ENCODE measurements at places on chromosomes 12 and 14. TPM values are rescaled to one million over a fixed set of nuclear protein-coding genes. Genes with fewer than 3 reads are reported as not detected.

The OR4E2 gene
- not detected for total RNA-seq

The IGFBP6 gene
- 1.6 TPM for total RNA-seq

- no peak overlapping the region for H3K4me3 ChIP-seq
- H3K4me1 ChIP-seq, result peaks cover 57% of the 10 kb centered on the region
- no peak overlapping the region for H3K27ac ChIP-seq
- H3K36me3 ChIP-seq, result peaks cover 15% of the 10 kb centered on the region
These were observed 7.2 kb downstream of the TPCN1 start for GRCh38 chr12:113228394-113229028.

DNA sequence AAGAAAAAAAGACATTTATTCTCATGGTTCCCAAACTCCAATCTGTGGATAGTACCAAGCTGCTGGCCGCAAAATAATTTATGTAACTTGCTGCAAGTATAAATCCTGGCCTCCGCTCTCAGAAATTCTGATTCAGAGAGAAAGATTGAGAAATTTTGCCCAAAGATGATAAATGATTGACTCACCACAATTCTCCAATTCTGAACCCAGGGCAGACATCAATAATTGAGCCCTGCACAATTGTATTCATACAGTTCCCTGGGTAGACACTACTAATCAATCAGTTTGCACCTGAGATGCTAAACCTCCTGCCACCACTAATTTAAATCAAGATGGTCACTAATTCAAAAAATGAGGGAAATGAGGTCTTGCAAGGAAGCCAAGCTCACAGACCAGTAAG lies 38.2 kb downstream of the TRPV4 start:
- H3K27me3 ChIP-seq, result no peaks in the 10 kb centered on the region
- no peak overlapping the region for H3K27ac ChIP-seq
- DNase-seq, result no peak
- no peak overlapping the region for H3K4me3 ChIP-seq
- H3K36me3 ChIP-seq, result no peaks in the 10 kb centered on the region

DNA sequence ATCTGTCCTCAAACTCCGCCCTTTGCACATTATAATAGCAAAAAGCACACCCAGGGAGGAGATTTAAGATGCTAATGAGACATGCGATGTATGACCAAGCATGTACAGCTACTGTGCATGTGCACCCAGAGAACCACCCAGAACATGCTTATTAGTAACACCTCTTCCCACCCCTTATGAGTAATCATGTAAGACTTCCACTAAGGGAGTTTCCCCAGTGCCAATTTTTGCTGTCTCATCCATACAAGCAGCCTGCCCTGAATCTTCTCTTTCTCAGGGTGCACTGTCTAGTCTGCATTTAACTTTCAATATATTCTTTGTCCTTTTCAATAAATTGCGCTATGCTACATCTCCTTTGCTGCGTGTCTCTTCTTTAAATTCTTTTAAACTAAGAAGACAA lies 830.0 kb upstream of the NOVA1 start:
- no peaks in the 10 kb centered on the region for H3K27me3 ChIP-seq
- H3K4me1 ChIP-seq, result no peaks in the 10 kb centered on the region
- H3K36me3 ChIP-seq, result no peaks in the 10 kb centered on the region
- no peak overlapping the region for H3K4me3 ChIP-seq

DNA sequence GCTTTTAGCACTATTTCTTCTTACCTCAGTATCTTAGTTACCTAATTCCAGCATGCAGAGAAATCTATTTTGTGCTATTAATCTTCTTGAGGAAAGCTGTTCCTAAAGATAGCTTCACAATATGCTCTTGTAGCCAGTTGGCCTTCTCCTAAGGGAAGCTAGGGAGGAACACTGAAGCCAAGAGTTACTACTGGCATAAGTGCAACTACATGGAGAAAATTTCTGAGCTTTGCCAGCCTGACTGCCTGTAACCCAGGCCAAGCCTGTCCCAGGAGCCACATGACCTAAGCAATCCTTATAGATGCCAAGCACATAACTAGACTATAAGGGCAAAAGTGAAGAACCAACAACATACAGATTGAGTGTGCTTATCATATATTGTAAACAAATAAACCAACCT lies 890.2 kb downstream of the FLRT2 start:
- H3K27ac ChIP-seq, result no peak overlapping the region
- no peaks in the 10 kb centered on the region for H3K36me3 ChIP-seq
- H3K27me3 ChIP-seq, result no peaks in the 10 kb centered on the region
- DNase-seq, result no peak
- no peaks in the 10 kb centered on the region for H3K4me1 ChIP-seq

DNA sequence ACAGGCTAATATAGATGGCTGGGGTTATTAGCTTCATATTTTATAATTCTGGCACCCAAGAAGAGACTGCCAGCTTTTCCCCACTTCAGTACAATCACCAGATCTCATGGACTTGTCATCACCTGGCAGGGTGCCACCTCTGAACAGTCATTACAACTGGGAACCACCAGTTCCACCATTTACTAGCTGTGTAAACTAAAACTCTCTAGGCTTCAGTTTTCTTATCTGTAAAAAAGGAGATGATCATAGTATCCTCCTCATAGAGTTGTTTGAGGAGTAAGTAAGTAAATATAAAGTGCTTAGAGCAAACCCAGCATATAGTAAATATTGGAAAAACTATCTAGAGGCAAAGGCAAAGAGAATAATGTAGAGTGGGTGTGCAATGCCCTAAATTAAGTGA lies 19.3 kb downstream of the CPNE8 start:
- no peaks in the 10 kb centered on the region for H3K4me1 ChIP-seq
- no peak overlapping the region for H3K4me3 ChIP-seq
- no peak for DNase-seq
- no peaks in the 10 kb centered on the region for H3K27me3 ChIP-seq

DNA sequence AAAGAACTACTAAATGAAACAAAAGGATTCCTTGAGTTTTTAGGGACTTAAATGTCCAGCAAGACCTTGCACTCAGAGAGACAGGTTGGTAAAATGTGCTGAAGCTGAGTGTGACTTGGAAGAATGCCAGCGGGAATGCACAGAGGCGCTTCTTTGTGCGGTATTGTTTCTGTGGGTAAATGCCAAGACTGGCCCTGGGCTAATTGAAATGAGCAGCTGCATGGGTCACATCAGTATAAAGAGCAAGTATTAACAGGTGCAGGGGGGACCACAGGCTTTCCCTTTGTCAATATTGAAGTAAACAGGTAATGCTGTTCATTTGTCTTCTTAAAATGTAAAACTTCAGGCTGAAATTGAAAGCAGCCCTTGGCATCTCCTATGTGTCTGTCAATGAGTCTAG lies 74.3 kb downstream of the LMO3 start:
- H3K4me3 ChIP-seq, result no peak overlapping the region
- no peak for DNase-seq
- no peaks in the 10 kb centered on the region for H3K36me3 ChIP-seq
- H3K27ac ChIP-seq, result no peak overlapping the region

The DTX1 gene
- total RNA-seq, result 2.0 TPM

The SDR9C7 gene
- total RNA-seq, result not detected

DNA sequence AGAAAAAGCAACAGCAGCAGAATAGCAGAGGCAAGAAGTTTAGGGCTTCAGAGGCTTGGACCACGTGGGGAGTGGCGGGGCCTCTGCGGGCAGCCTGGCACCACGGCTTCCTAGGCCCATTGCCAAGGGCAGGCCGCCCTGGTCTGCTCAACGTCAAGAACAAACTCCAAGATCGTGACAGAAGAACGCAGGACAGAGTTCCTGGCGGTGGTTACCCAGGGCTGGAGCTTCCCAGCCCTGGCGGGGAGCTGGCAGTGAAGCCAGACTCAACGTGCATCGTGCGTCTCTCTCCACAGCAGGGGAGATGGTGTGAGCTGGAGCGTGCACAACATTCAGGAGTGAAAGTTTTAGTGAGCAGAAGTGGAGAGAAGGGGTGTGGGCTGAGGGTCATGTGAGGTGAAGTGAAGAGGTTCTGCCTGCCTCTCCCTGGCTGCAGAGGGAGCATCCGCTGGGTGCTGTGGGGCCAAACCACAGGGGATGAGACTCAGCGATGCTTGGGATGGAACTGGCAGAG lies 13.9 kb upstream of the CACNA2D4 start:
- H3K27ac ChIP-seq, result no peak overlapping the region
- no peak overlapping the region for H3K4me3 ChIP-seq
- no peaks in the 10 kb centered on the region for H3K27me3 ChIP-seq
- H3K4me1 ChIP-seq, result no peaks in the 10 kb centered on the region

- no peaks in the 10 kb centered on the region for H3K27me3 ChIP-seq
- H3K4me1 ChIP-seq, result no peaks in the 10 kb centered on the region
- DNase-seq, result no peak
- no peaks in the 10 kb centered on the region for H3K36me3 ChIP-seq
- no peak overlapping the region for H3K27ac ChIP-seq
- no peak overlapping the region for H3K4me3 ChIP-seq
These were observed 111.2 kb downstream of the LRIG3 start for GRCh38 chr12:58809064-58809607.

- H3K27me3 ChIP-seq, result no peaks in the 10 kb centered on the region
- no peak overlapping the region for H3K27ac ChIP-seq
- no peak overlapping the region for H3K4me3 ChIP-seq
These were observed 1399.1 kb downstream of the LRFN5 start for GRCh38 chr14:43005807-43006206.

The SLC7A8 gene
- total RNA-seq, result 2.5 TPM

The KCNC2 gene
- not detected for total RNA-seq

The FLVCR2 gene
- total RNA-seq, result 2.6 TPM

GRCh38 chr12:32997471-32997870 lies 100.9 kb upstream of the PKP2 start:
- H3K27ac ChIP-seq, result no peak overlapping the region
- no peaks in the 10 kb centered on the region for H3K4me1 ChIP-seq
- no peak for DNase-seq
- no peaks in the 10 kb centered on the region for H3K27me3 ChIP-seq

The KRT71 gene
- total RNA-seq, result not detected

DNA sequence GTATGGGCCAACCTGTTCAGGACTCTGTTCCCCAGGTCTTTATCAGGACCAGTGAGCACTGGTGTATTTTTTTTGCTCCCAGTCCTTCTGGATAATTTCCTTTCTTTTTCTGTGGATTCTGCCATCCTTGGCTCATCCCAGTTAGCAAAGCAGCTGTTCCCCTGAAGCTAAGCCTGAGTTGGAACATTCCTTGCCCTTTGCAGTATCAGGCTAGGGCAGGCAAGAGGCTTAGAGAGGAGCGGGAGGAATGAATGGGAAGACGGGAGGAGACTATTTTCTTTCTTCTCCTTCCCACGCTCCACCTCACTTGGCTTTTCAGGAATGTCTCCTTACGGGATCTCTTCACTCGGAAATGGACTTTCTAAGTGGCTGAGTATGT lies 29.2 kb downstream of the ERG28 start:
- no peak for DNase-seq
- H3K27ac ChIP-seq, result no peak overlapping the region
- no peak overlapping the region for H3K4me3 ChIP-seq
- H3K4me1 ChIP-seq, result no peaks in the 10 kb centered on the region
- no peaks in the 10 kb centered on the region for H3K27me3 ChIP-seq
- H3K36me3 ChIP-seq, result no peaks in the 10 kb centered on the region

DNA sequence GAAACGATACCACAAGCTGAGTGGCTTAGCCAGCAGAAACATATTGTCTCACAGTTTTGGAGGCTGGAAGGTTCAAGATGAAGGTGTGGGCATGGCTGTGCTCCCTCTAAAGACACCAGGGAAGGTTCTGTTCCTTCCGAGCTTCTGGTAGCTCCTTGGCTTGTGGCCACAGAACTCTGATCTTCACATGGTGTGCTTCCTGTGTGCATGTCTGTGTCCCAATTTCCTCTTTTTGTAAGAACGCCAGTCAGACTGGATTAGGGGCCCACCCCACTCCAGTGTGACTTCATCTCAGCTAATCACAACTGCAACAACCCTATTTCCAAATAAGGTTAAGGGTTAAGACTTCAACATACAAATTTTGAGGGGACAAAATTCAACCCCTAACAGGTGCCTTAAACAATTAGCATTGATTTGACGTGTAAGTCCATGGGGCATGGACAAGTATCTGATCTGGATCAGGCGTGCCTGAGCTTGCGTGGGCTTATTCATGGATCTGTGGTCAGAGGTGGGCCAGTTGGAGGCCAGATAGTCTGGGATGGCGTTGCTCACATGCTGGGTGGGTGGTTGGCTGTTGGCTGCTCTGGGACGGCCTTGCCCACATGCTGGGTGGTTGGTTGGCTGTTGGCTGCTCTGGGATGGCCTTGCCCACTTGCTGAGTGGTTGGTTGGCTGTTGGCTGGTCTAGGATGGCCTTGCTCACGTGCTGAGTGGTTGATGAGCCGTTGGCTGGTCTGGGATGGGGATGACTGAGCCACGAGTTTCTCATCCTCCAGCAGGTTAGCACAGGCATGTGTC lies 88.5 kb downstream of the LGMN start:
- peak overlapping the region; percentile 14 for H3K27ac ChIP-seq
- peaks cover 45% of the 10 kb centered on the region for H3K36me3 ChIP-seq
- no peaks in the 10 kb centered on the region for H3K27me3 ChIP-seq
- H3K4me3 ChIP-seq, result no peak overlapping the region
- H3K4me1 ChIP-seq, result peaks cover 90% of the 10 kb centered on the region

The A2M gene
- 1.4 TPM for total RNA-seq
